ENCODE measurements at places on chromosomes 1 and 21.

DNA sequence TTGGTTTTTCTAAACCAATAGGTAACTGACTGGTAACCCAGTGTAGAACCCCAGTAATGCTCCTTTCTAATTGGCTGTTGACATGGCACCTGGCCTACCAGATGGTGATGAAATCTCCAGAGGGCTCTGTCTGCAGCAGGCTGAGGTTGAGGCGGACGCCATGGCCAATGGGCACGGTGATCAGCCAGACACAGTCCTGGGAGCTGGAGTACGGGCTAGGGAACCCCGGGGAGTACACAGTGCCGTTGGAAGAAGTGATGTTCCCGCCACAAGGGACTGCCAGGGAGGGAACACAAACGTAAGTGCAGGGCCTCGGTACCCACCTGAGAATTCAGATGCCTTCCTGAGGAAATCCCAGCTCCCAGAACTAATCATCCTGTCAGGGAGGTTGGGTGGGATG lies 129.8 kb downstream of the ZSCAN20 start:
- DNase-seq, result no peak

- no peak for DNase-seq
These were observed 2.1 kb downstream of the CDC7 start for GRCh38 chr1:91502672-91503184.

GRCh38 chr21:28177124-28177523 lies 815.6 kb downstream of the LTN1 start:
- DNase-seq, result no peak

GRCh38 chr21:16418226-16418625 lies 688.4 kb downstream of the USP25 start:
- peak; percentile 21 for DNase-seq

GRCh38 chr1:24009406-24009805 lies 29.3 kb upstream of the SRSF10 start:
- peak; percentile 27 for DNase-seq

DNA sequence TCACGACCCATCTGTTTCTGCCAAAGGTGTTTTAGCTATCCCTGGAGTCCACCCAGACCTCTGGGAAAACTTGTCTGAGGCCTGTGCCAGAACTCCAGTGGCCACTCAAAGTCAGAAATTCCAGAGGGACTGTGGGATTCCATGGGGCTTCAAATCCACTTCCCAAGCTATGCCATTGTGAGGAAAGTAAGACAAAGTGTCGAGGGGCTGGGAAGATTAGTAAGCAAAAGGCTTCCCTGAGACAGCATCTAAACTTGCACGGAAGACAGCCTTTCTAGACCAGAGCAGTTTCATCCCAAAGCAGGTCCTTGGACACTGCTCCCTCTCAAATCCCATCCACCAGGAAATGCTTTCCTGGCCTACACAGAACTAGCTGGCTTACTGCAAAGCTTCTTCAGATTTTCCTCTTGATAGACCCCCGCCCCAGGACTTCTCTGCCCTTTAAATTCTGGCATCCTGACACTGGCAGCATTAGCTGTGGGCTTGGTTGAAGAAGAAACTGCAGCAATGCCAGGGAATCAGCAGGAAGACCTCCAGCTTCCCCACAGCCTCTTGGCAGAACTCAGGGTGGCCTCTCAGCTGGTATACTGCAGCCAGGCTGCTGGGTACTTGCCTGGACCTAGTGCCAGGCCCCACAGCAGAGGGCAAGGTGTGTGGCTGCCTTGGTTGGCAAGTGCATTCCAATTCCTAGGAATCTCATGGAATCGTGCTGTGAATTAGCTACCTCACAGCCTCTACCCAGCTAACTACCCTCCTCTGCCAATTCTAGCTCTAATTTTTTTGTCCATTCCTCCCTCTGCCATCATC lies 27.3 kb upstream of the LMX1A start:
- DNase-seq, result peak; percentile 16

DNA sequence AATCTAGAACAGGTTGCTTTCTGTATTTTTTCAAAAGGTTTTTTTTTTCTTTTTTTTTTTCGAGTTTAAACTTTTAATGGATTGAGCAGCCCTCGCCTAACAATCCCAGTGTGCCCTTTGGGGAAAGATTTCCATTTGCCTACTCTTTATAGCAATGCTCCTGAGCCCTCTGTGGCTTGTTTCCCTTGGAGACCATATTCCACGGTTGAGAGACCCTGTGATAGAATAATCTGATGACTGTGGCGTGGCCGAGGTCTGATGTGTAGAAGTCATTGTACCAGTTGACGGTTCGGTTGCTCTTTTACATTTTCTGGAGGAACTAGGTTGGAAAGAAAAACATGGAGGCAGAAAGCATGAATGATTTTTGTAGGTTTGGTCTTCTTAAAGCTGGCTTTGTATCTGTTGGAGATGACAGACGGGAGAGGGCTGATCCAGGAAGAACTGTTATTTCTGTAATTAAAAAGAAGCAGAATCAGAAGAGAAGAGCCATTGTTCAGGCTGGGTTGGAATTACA lies 305.7 kb upstream of the NRIP1 start:
- no peak for DNase-seq

DNA sequence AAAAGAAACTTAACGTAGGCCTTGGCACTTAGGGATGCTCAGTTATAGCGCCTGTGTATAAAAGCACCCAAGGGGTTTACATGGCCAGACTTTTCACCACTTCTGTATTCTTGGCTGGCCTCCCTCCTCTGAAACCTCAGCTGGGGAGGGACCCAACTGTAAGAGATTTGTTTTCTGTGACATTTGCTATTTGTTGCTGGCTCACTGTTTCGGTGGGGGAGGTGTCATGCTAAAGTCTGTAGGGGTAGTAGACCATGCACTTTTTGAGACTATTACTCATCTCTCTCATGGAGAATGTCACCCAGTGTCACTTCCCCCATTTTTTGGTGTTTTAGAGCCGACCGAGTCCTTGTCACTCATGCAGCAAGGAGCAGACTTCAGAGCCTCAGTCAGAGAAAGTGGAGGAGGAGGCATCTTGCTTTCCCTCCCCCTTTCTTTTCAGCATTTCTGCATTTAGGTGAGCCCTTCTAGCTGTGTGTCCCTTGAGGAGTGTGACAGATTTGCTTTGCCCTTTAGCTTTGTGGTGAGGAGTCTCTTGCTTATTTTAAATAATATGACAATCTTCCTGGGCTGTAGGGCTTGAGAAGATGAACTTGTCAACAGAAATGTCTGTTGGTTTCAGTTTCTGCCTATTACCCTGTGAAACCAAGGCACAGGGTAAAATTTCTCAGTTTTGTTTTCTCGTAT lies 160.1 kb downstream of the FASLG start:
- no peak for DNase-seq

DNA sequence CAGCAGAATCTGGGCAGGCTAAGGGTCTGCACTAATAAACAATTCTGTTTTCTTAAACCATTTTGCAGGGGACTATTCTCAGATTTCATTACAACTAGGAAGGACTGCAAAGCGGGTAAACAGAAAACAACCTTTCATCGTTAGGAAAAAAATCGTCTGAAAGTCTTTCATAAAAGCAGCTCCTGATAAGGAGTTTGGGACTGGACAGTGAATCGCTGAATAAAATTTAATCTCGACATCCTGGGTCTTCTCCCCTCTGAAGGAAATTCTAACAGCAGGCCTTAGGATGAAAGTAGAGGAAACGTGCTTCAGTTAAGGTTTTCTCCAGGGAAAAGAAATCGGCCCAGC lies 471 bp upstream of the MTF2 start:
- DNase-seq, result no peak
